ENCODE measurements at places on chromosomes 5 and 9. TPM values are rescaled to one million over a fixed set of nuclear protein-coding genes. Genes with fewer than 3 reads are reported as not detected.
A peak's percentile ranks its signal among the peaks of the same experiment; 100 is the strongest.

ZER1 gene
- 34.9 TPM for total RNA-seq

PCDHA4 gene
- total RNA-seq: 5.0 TPM

PCA3 gene
- not detected for total RNA-seq

PSMD5 gene
- total RNA-seq: 16.3 TPM

CDC26 gene
- total RNA-seq: 34.7 TPM

ADAMTS6 gene
- 4.1 TPM for total RNA-seq

FBN2 gene
- 215 TPM for total RNA-seq

ANKRD31 gene
- total RNA-seq: 0.29 TPM

PRRT1B gene
- 71.4 TPM for total RNA-seq

RNF183 gene
- 0.50 TPM for total RNA-seq

- H3K36me3 ChIP-seq: no peaks in the 10 kb centered on the region
- DNase-seq: no peak
- no peaks in the 10 kb centered on the region for H3K4me1 ChIP-seq
- no peak overlapping the region for H3K4me3 ChIP-seq
- H3K27me3 ChIP-seq: peaks cover 25% of the 10 kb centered on the region
These were observed 135.2 kb downstream of the PTTG1 start for GRCh38 chr5:160556846-160557245.

DNA sequence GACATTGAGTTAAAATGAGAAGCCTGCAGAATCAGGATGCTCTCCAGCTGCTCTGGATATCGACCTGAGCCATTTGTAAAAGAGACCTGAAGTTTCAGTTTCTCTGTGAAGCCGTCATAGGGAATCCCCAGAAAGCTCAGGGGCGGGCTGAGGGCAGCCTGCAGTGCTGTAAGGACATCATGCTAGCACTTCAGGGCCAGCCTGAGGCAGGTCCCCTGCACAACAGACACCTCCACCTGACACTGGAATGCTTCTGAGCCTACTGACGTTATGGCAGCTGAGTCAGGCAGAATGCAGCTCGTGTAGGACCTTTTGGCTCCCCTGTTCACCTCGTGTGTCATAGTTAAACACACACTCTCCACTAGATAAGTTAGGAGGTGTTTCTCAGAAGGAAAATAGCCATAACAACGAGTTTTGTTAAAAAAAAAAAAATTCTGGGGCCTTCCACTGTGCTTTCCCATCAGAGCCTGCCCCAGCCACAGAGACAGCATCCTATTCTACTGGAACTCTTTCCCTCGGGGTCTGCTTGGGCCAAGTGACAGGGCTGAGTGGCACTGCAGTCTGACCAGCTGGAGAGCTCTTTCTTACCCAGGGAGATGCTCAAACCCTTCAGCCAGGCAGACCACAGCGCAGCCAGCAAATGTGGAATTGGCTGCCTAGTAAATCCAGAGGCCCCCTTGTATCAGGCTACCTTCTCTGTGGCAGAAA lies 354.9 kb downstream of the DIRAS2 start:
- no peak overlapping the region for H3K27ac ChIP-seq

GRCh38 chr5:16000056-16000455 lies 179.5 kb downstream of the MARCHF11 start:
- no peak overlapping the region for H3K27ac ChIP-seq
- no peak overlapping the region for H3K4me3 ChIP-seq
- DNase-seq: no peak
- no peaks in the 10 kb centered on the region for H3K4me1 ChIP-seq

DNA sequence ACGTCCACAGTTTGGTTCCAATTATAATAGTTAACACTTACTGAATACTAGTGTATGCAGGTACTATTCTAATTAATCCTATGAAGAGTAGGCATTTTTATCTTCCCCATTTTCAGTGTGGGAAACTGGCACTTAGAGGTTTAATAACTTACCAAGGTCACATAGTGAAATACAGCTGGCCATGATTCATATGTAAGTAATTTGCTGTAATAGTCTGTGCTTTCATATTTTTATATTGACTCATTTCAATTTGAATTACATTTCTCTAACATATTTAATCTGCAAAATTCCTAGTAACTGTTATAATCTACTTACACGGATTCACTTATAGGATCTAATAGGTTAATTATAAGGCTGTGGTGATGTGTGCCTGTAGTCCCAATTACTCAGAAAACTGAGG lies 19.4 kb downstream of the CCNH start:
- H3K4me1 ChIP-seq: no peaks in the 10 kb centered on the region
- peaks cover 94% of the 10 kb centered on the region for H3K36me3 ChIP-seq
- H3K4me3 ChIP-seq: no peak overlapping the region
- no peaks in the 10 kb centered on the region for H3K27me3 ChIP-seq
- no peak overlapping the region for H3K27ac ChIP-seq

GRCh38 chr5:109786206-109786855 lies 96.6 kb downstream of the MAN2A1 start:
- H3K4me3 ChIP-seq: no peak overlapping the region
- no peaks in the 10 kb centered on the region for H3K4me1 ChIP-seq
- no peak overlapping the region for H3K27ac ChIP-seq
- no peaks in the 10 kb centered on the region for H3K27me3 ChIP-seq
- H3K36me3 ChIP-seq: peaks cover 31% of the 10 kb centered on the region

- DNase-seq: no peak
- H3K27me3 ChIP-seq: no peaks in the 10 kb centered on the region
- no peaks in the 10 kb centered on the region for H3K36me3 ChIP-seq
- H3K27ac ChIP-seq: no peak overlapping the region
- H3K4me3 ChIP-seq: no peak overlapping the region
These were observed 1828.2 kb downstream of the MAT2B start for GRCh38 chr5:165333623-165334022.

- no peaks in the 10 kb centered on the region for H3K27me3 ChIP-seq
- H3K36me3 ChIP-seq: peaks cover 3% of the 10 kb centered on the region
- H3K27ac ChIP-seq: no peak overlapping the region
- no peak for DNase-seq
- H3K4me3 ChIP-seq: no peak overlapping the region
These were observed 109.3 kb upstream of the DHFR start for GRCh38 chr5:80763873-80764647.

DNA sequence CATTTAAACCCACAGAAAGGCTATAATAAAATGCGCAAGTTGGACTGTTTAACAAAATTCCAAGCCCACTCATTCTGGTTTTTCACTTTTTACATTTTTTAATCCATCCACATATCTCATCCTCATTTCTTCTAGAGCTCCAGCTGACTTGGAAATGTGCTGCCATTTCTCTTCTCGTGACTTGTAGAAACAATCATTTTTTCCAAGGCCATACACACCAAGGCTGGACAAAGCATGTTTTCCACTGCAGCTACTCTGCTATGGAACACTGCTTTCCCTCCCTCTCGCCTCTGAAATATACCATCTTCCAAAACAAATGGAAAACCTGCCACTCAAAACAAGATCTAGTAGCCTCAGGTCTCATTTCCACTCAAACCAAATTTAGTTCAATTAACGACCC lies 141.1 kb downstream of the ESM1 start:
- no peak overlapping the region for H3K27ac ChIP-seq
- peaks cover 6% of the 10 kb centered on the region for H3K4me1 ChIP-seq
- no peaks in the 10 kb centered on the region for H3K27me3 ChIP-seq
- H3K36me3 ChIP-seq: no peaks in the 10 kb centered on the region

- no peak overlapping the region for H3K4me3 ChIP-seq
- H3K4me1 ChIP-seq: peaks cover 3% of the 10 kb centered on the region
- DNase-seq: no peak
- no peaks in the 10 kb centered on the region for H3K36me3 ChIP-seq
- H3K27me3 ChIP-seq: no peaks in the 10 kb centered on the region
- H3K27ac ChIP-seq: no peak overlapping the region
These were observed 33.9 kb downstream of the DOCK2 start for GRCh38 chr5:169670769-169671525.

- peaks cover 96% of the 10 kb centered on the region for H3K27me3 ChIP-seq
- H3K36me3 ChIP-seq: no peaks in the 10 kb centered on the region
- no peak overlapping the region for H3K4me3 ChIP-seq
- H3K4me1 ChIP-seq: peaks cover 12% of the 10 kb centered on the region
- peak; percentile 71 for DNase-seq
These were observed 1.7 kb downstream of the EBF1 start for GRCh38 chr5:159097784-159098602.

- H3K27me3 ChIP-seq: no peaks in the 10 kb centered on the region
- H3K27ac ChIP-seq: no peak overlapping the region
- H3K4me1 ChIP-seq: peaks cover 13% of the 10 kb centered on the region
These were observed 6.9 kb downstream of the RAB24 start for GRCh38 chr5:177296581-177296980.

GRCh38 chr5:98742396-98743073 lies 30.9 kb upstream of the RGMB start:
- H3K4me3 ChIP-seq: peak overlapping the region; percentile 39
- DNase-seq: peak; percentile 80
- H3K36me3 ChIP-seq: peaks cover 36% of the 10 kb centered on the region
- no peaks in the 10 kb centered on the region for H3K27me3 ChIP-seq

DNA sequence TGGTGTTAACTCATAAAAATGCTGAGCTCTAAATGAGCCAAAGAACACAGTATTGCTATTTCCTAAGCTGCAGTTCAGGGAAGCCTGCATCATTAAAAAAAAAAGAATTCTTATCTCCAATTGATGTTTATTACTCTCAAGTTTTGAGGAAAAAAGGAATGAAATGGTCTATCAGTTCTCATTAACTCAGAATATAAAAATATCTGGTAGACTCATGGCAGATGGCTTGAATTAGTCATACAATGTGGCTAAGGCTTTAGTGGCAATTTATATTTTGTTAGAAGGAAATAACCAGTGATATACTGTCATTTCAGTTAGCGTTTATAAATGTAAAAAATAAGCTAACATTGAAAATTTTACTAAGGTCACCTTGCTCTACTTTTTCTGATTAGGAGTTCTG lies 1403.4 kb upstream of the C9orf72 start:
- H3K36me3 ChIP-seq: no peaks in the 10 kb centered on the region
- H3K27ac ChIP-seq: no peak overlapping the region
- no peaks in the 10 kb centered on the region for H3K27me3 ChIP-seq
- H3K4me3 ChIP-seq: no peak overlapping the region
- no peak for DNase-seq
- no peaks in the 10 kb centered on the region for H3K4me1 ChIP-seq

DNA sequence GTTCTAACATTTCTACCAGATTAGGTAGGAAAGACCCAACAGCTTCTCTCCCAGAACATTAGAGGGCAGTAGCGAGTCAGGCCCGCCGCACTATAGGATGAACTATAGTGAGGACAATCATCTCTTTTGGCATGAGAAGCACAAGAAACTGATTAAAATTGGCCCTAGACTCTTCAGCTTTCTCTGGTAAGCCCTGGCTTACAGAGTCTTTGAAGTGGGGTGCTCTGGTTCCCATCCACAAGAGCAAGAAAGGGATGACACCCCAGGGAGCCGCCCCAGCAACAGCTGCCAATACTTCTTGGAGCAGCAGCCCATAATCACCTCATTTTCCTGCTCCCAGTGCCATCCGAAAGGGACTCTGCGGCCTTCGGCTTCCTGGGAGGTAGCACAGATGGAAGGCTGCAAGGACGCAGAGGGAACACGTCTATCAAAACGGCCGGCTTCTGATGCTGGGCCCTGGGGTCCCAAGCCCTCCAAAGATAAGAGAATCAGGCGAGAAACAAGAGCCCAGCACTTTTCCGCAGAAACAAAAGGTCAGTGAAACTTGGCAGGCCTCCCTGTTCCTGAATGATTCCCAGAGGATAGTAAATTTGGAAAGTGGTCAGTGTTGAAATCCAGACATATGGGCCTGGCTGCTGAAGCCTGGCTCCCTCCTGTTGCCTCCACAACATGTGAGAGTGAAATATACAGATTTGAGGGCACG lies 69.3 kb downstream of the HSD17B3 start:
- H3K4me1 ChIP-seq: no peaks in the 10 kb centered on the region
- no peak overlapping the region for H3K4me3 ChIP-seq
- peak; percentile 80 for DNase-seq
- H3K27me3 ChIP-seq: no peaks in the 10 kb centered on the region

GRCh38 chr9:18905028-18905882 lies 127.8 kb downstream of the SAXO1 start:
- H3K4me3 ChIP-seq: no peak overlapping the region
- H3K4me1 ChIP-seq: peaks cover 7% of the 10 kb centered on the region
- DNase-seq: no peak
- H3K27me3 ChIP-seq: no peaks in the 10 kb centered on the region
- H3K36me3 ChIP-seq: no peaks in the 10 kb centered on the region
- no peak overlapping the region for H3K27ac ChIP-seq

- H3K4me1 ChIP-seq: peaks cover 13% of the 10 kb centered on the region
- peak overlapping the region; percentile 87 for H3K27ac ChIP-seq
- H3K36me3 ChIP-seq: no peaks in the 10 kb centered on the region
- H3K4me3 ChIP-seq: no peak overlapping the region
- DNase-seq: no peak
- no peaks in the 10 kb centered on the region for H3K27me3 ChIP-seq
These were observed 25.3 kb upstream of the ZNF608 start for GRCh38 chr5:124771761-124772160.

DNA sequence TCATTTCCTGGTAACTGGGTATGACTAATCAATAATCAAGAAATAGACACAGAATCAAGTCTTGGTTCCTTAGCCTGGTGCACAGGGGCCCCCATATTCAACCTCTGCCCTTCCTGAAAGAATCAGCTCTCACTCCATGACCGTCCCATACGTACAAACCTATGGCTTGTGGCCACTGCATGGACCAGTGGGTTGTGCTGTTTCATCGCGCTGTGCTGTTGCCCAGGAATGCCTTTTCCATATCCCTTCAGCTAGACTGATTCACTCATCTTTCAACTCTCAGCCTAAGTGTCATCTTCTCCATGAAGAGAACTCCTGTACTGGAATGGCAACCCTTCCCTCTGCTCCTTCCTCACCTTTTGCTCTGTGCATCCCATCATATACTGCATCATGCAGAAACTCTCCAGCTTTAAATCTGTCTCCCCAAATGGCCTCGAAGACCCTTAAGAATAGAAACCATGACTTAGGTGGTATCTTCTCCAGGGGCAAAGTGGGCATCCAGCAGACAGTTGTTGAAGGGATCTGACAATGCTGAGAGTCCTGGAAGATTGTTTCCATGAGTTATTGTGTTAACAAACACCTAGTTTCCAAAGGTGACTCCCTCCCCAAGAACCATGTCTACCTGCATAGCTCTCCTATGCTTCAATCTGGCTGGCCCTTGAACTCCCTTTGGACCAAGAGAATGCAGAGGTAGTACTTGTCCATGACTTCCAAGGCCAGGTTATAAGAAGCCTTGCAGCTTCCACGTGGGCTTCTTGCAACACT lies 180.8 kb downstream of the ACTL7B start:
- H3K27ac ChIP-seq: no peak overlapping the region
- DNase-seq: no peak
- no peak overlapping the region for H3K4me3 ChIP-seq
- H3K4me1 ChIP-seq: no peaks in the 10 kb centered on the region
- no peaks in the 10 kb centered on the region for H3K36me3 ChIP-seq
- peaks cover 27% of the 10 kb centered on the region for H3K27me3 ChIP-seq

- no peak for DNase-seq
- no peak overlapping the region for H3K27ac ChIP-seq
- no peaks in the 10 kb centered on the region for H3K36me3 ChIP-seq
These were observed 7.7 kb downstream of the PFN3 start for GRCh38 chr5:177392765-177393164.

- H3K27me3 ChIP-seq: no peaks in the 10 kb centered on the region
- no peaks in the 10 kb centered on the region for H3K4me1 ChIP-seq
- H3K27ac ChIP-seq: no peak overlapping the region
These were observed 51.4 kb upstream of the TJP2 start for GRCh38 chr9:69122549-69123141.
